ENCODE measurements at places on chromosomes 5 and 9.

GRCh38 chr9:76107482-76107881 lies 217.0 kb downstream of the PCSK5 start:
- no peak for DNase-seq

DNA sequence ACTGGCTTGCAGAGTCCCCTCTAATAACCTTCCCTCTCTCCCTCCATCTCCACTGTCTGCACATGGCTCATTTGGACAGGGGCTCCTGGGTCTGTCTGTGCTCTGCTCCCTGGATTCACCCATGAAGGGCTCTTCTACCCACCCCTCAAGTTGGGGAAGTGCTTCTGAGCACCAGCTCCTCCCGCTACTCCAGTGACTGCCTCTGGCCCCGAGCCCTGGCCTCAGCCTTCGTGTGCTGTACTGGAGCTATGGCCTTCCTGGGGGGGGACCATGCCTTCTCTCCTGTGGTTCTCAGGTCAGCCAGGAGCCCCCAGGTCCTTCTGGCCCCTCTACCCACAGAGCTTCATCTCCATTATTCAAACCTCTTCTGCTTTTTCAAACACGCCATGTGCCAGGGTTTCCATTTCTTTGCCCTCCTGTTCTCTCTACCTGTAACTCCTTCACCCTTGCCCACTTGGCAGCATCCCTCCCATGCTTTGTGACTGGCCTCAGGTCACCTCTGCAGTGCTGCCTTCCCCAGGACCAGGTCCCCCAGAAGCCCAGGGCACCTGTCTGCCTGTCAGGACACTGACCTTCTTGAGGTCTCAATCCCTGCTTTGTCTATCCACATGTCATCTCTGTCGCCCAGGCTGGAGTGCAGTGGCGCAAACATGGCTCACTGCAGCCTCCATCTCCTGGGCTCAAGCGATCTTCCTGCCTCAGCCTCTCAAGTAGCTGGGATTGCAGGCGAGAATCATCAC lies 9.5 kb downstream of the SH3PXD2B start:
- DNase-seq: no peak

DNA sequence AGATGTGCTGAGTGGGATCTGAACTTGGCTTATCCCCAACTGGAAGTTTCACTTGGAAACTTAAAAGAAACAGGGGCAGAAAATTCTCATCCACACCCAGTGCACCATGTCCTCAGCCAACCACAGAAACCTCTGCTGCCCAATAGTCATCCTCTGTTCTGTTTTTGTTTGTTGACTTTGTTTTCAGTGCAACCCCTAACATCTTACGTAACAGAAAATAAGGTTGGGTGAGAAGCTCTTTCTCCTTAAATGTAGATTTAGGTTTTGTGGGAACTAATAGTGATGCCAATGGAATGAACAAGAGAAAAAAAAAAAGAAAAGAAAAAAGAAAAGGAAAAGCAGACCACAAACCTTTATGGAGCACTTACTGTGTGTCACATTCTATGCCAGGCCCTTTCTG lies 262.8 kb downstream of the PAPPA start:
- DNase-seq: no peak

- DNase-seq: no peak
Observed at GRCh38 chr5:30968971-30969370, 224.5 kb upstream of the CDH6 start.

GRCh38 chr5:150609843-150610584 lies 30.4 kb upstream of the SYNPO start:
- no peak for DNase-seq

GRCh38 chr5:90440644-90441043 lies 31.1 kb upstream of the CETN3 start:
- no peak for DNase-seq

DNA sequence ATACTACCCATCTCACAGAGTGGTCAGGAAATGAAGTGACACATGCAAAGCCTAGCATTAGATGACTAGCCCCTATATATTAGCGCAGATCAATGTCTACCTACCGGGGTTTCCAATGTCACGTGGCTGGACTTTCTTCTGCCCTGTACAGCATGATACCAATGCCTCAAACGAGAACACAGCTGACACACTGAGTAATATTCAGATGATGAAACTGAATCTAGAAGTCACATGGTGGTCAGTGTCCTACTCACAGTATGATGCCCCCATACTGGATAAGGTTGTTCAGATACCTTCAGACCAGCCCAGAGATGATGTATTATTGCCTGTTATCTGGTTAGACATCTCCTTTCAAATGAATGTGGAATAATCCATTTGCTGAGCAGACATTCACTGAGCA lies 71.1 kb upstream of the FRRS1L start:
- no peak for DNase-seq

- no peak for DNase-seq
Observed at GRCh38 chr9:112743216-112743836, 7.2 kb upstream of the SNX30 start.

GRCh38 chr5:166377756-166378155 lies 1913.7 kb upstream of the WWC1 start:
- DNase-seq: no peak

DNA sequence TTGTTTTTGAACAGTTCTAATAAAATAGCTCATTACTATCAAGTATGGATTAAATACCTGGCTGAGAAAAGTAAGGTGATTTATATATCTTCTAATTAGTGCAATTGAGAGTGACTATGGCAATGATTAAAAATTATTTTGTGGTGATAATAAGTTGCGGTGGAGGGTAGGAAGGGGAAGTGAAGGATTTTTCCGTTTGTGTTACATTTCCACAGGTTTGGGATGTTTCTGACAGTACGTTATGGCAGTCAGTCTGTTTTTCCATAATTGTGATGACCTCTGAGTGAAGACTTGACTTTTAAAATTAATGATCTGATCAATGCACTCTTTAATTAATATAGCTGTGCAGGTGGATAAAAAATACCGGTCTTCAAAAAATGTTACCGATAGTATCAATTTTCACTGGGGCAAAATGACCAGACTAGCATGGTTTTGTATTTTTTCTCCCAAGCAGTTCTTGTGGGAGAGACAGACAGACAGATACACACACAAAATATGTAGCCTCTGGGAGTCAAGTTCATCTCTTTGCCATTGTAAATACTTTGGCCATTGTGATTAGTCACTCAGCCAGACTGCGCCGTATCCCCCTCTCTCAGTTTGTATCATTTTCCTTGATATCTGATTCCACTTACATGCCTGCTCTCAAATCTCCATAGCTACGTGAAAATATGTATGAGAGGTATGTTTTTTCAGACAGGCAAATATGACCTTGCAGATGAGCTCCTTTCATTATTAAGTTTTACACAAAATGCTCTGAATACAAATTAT lies 60.2 kb downstream of the ARHGAP26 start:
- no peak for DNase-seq

GRCh38 chr9:96603305-96604003 lies 16.2 kb downstream of the CDC14B start:
- DNase-seq: no peak

- DNase-seq: no peak
Observed at GRCh38 chr5:126984632-126985031, 45.7 kb downstream of the MARCHF3 start.

DNA sequence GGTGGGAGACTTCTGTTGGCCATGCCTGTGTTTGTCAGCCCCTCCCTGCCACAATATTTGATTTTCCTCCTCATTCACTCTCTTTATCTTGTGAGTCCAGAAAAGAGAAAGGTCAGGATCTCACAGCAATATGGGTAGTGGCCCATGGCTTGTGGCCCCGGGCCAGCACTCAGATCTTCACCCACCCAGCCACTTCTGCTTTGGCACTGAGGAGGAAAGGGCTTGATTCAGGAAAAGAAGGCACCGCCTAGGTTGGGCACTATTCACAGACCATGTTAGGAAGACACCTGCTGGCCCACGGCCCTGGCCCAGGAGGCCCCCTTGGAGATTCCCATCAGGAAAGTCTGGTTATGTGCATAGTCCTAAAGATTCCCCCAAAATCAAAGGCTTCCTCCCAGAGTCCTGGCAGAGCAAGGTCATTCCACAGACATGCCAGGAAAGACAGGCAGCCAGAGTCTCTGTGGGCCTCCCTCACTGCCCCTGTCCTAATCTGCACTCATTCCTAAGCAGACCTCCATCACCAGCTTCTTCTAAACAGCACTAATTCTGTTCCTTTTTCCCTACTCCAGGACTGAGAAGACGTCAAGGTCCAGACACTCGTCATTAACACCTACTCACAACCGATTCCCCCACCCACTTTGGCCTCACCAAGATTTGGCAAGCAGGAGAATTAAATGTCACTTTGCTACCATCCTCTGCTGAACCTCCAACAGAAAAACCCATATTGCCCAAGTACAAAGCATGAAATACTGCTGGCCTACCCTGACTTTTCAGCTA lies 179.3 kb downstream of the DEPDC1B start:
- no peak for DNase-seq

- no peak for DNase-seq
Observed at GRCh38 chr5:10499776-10500175, 58.1 kb downstream of the ROPN1L start.

- DNase-seq: no peak
Observed at GRCh38 chr5:82487131-82487530, 209.0 kb upstream of the RPS23 start.

GRCh38 chr5:158198636-158199035 lies 339.7 kb upstream of the CLINT1 start:
- no peak for DNase-seq

DNA sequence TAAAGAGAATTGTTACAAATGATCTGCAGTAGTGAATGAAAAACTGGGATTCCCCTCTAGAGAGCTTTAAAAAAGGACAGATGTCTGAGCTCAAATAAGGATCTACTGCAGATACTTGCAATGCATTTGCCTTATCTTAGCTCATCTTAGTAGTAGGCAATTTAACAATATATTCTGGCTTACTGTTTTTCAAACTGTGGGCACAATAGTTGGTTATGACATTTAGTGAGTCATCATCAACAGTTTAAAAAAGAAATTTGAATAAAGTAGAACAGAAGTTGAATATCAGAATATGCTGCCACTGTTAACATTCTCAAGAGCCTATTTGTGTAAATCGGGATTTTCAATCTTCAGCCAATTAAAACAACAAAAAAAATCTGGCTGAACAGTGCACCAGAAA lies 6.7 kb upstream of the CAST start:
- no peak for DNase-seq

DNA sequence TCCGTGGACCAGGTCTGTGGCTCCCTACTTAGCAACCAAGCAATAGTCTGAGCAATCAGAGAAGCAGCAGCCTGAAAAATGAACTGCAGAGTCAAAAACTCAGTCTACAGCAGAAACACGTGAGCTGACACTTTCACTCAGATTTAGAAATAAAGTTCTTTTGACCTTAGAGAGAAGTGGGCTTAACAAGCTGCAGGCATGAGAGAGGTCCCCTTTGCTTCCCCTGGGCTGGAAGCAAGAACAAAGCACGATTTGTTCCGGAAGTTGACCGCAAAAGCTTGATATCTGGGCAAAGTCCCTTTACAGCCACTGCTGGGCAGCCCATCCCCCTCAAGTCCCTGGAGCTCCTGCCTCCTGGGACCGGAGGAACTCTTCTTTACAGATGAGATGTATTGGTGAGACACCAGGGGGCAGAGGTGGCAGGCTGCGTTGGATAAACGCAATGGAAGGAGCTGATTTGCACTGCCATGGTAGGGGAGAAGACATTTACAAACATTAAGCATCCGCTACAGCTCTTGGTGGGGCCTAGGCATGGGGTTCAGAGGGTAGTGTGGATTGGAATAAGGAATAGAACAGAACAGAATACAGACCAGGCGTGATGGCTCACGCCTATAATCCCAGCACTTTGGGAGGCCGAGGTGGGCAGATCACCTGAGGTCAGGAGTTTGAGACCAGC lies 5.8 kb upstream of the SOWAHA start:
- no peak for DNase-seq

- no peak for DNase-seq
Observed at GRCh38 chr5:174725991-174726601, 1.7 kb downstream of the MSX2 start.

GRCh38 chr5:137113161-137113560 lies 386.0 kb downstream of the SPOCK1 start:
- DNase-seq: no peak

- DNase-seq: no peak
Observed at GRCh38 chr9:136808806-136809158, 1.0 kb downstream of the RABL6 start.

DNA sequence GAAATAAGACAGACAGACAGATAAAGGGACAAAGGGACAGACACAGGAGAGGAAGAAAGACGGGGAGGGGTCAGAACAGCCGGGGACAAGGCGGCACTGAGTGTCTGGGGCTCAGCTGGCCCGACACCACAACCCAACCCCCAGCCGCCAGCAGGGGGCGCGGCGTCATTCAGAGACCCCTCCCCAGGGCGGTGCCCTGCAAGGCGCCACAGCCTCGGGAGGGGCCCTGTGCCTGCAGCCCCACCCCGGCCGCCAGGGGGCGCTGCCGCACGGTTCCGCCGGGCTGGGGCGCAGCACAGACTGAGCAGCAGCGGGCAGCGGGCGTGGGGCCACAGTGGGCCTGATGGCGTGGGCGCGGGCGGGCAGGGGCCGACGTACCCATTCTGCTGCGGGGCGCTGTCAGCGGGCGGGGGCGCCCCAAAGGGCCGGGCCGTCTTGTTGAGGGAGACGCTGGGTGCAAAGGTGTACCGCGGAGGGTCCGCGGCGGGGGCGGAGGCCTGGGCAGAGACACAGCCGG lies 5.9 kb downstream of the PDLIM7 start:
- peak; percentile 41 for DNase-seq

GRCh38 chr9:19229595-19230354 lies 718 bp upstream of the DENND4C start:
- DNase-seq: no peak

DNA sequence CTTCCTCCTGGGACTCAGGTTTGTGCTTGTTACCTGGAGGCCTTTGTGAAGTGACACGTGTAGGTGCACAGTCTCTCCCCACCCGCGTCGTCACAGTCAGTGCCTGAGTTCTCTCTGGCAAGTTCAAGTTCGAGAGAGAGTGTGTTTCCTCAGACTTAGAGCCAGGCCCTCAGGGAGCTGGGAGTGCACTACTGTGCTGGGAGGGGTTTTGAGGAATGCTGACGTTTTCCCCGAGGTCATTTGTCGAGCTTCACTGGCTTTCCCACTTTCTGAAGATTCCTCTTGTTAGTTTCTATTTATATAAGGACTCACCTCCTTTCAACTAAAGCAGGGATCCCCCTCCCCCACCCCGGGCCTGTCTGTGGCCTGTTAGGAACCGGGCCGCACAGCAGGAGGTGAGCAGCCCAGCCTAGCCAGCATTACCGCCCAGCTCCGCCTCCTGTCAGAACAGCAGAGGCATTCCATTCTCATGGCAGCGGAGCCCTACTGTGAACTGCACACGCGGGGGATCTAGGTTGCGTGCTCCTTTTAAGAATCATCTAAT lies 209.2 kb downstream of the DIRAS2 start:
- no peak for DNase-seq

GRCh38 chr5:146825033-146825432 lies 53.5 kb downstream of the PPP2R2B start:
- DNase-seq: peak; percentile 24

- no peak for DNase-seq
Observed at GRCh38 chr5:171258737-171259415, 50.2 kb upstream of the TLX3 start.

Data from HL-60 (cell line).